MCF 10A (cell line): ENCODE measurements at places on chromosomes 12 and 14.

DNA sequence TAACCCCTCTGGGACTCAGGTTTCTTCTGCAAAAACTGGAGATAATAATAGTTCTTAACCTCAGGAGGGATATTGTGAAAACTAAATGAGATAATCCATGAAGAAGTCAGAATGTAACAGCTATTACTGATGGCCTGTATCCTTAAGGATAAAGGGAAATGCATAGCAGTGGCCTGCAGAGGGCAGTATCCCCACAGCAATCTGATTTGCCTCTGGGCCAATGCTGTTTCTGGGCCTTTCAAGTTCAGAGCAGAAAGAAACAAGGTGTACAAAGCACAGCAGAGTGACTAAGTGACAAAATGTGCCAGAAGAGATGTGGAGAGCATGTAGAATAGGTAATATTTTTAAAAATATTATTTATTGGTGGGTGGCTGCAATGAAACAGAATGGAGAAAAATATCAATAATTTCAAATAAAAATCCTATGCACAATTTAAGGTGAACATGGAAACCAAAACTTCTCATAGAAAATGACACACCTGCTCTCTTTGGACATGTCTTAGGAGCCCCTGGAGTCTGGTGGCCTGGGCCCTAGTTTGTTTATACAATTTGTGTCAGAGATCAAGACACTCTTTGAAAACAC lies 90.3 kb downstream of the C12orf75 start:
- DNase-seq = peak; percentile 74
- no peaks in the 10 kb centered on the region for H3K36me3 ChIP-seq
- peaks cover 40% of the 10 kb centered on the region for H3K4me1 ChIP-seq
- no peak overlapping the region for H3K4me3 ChIP-seq
- no peak overlapping the region for H3K27ac ChIP-seq

GRCh38 chr12:87597114-87597513 lies 432.1 kb downstream of the C12orf50 start:
- no peak overlapping the region for H3K27ac ChIP-seq
- H3K27me3 ChIP-seq = no peaks in the 10 kb centered on the region
- no peaks in the 10 kb centered on the region for H3K36me3 ChIP-seq
- H3K4me1 ChIP-seq = no peaks in the 10 kb centered on the region
- DNase-seq = no peak

- H3K4me3 ChIP-seq = no peak overlapping the region
- H3K27me3 ChIP-seq = no peaks in the 10 kb centered on the region
- peaks cover 13% of the 10 kb centered on the region for H3K4me1 ChIP-seq
- no peak for DNase-seq
- no peaks in the 10 kb centered on the region for H3K36me3 ChIP-seq
Measured at GRCh38 chr12:124713436-124714082, 146.1 kb upstream of the NCOR2 start.

DNA sequence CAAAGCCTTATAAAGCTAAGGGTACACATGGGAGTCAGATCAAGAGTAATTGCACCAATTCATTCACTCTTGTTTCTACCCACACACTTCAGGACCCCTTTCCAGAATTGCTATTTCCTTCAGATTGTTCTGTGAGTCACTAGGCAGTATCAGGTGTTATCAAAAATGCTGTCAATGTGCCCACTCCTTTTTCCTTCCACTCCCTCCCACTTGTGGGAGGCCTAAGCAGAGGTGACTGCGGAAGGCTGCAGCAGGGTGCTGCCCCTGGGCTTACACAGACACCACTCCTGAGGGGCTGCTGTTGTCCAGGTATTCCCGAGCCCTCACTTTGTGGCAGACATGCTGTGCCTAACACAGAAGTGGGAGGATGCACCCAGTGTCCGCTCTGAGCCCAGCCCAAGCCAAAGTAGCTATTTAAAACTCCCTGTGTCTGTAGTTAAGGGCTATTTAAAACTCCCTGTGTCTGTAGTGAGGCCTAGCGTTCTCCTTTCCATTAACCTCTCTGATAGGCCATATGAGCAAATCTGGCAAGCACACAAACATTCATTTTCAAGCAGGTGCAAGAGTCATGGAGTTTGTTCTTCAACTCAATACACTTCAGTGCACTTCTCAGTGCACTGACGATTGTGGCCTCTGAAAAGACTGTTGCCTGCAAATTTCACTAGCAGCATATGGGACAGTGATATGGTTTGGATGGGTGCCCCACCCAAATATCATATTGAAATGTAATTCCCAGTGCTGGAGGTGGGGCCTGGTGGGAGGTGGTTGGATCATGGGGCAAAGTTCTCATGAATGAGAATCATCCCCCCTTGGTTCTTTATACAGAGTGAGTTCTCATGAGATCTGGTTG lies 117.8 kb downstream of the PHLDA1 start:
- no peaks in the 10 kb centered on the region for H3K27me3 ChIP-seq
- H3K4me3 ChIP-seq = no peak overlapping the region
- H3K4me1 ChIP-seq = peaks cover 3% of the 10 kb centered on the region
- no peak overlapping the region for H3K27ac ChIP-seq
- DNase-seq = no peak
- no peaks in the 10 kb centered on the region for H3K36me3 ChIP-seq

DNA sequence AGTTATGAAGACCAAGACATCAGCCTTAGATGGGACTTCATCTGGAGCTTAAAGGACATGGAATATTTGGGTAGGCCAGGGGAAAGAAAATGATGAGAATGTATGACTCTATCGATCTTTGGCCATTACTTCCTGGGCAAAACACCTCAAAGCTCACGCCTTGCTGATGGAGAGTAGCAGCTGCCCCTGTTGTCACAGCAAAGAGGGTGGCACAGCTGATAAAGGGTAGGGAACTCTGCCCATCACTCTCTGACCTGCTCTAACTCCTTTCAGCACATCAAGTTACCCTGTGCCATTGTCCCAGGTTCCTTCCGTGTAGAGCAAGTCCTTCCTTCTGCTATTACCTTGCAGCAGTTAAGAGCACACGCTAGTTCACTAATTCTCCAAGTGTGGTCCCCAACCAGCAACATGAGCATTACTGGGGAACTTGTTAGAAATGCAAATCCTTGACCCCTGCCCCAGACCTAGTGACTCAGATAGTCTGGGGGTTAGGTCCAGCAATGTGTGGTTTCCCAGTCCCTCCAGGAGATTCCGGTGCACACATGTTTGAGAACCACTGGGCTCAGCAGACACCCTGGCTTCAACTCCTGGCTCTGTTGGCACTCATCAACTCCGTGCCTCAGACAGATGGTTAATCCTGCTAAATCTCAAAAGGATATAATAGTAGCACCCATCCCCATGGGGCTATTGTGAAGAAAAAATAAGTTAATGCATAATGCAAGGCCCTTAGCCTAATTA lies 93.7 kb upstream of the EEA1 start:
- no peaks in the 10 kb centered on the region for H3K36me3 ChIP-seq
- no peak for DNase-seq
- H3K4me3 ChIP-seq = no peak overlapping the region
- no peaks in the 10 kb centered on the region for H3K27me3 ChIP-seq
- no peak overlapping the region for H3K27ac ChIP-seq

- no peak for DNase-seq
- H3K4me3 ChIP-seq = peak overlapping the region; percentile 56
- H3K27ac ChIP-seq = peak overlapping the region; percentile 69
- H3K27me3 ChIP-seq = no peaks in the 10 kb centered on the region
- peaks cover 25% of the 10 kb centered on the region for H3K4me1 ChIP-seq
- H3K36me3 ChIP-seq = no peaks in the 10 kb centered on the region
Measured at GRCh38 chr12:93244514-93245077, 133.1 kb upstream of the NUDT4 start.
